NCI-H510A (cell line): ENCODE measurements at places on chromosomes 4 and X.

- no peak for DNase-seq
Measured at GRCh38 chrX:150572206-150572605, 3.8 kb downstream of the MTM1 start.

GRCh38 chr4:113468165-113469022, 293.1 kb downstream of the CAMK2D start:
- no peak for DNase-seq

DNA sequence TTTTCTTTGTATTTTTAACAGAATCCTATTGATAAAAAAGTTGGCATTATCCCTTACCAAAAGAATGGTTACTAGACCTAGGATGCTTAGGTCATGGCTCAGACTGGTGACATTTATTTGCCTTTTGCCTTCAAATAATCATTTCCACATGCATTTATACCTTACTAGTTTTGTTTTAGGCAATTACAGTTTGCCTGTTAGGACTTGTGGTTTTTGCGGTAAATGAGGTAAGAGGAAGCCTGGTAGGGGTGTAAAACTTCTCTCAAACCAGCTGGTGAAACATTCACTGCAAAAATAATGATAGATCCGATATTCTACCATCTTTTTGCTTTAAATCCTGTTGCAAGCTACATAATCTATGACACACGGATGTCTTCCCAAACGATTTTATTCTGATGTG, 12.1 kb downstream of the LAMP2 start:
- no peak for DNase-seq

GRCh38 chrX:6748595-6748994, 213.7 kb upstream of the VCX3A start:
- DNase-seq = no peak

GRCh38 chrX:129781134-129781672, 1.5 kb downstream of the SASH3 start:
- DNase-seq = no peak

- no peak for DNase-seq
Measured at GRCh38 chrX:153669174-153669890, 4.3 kb downstream of the PNCK start.

DNA sequence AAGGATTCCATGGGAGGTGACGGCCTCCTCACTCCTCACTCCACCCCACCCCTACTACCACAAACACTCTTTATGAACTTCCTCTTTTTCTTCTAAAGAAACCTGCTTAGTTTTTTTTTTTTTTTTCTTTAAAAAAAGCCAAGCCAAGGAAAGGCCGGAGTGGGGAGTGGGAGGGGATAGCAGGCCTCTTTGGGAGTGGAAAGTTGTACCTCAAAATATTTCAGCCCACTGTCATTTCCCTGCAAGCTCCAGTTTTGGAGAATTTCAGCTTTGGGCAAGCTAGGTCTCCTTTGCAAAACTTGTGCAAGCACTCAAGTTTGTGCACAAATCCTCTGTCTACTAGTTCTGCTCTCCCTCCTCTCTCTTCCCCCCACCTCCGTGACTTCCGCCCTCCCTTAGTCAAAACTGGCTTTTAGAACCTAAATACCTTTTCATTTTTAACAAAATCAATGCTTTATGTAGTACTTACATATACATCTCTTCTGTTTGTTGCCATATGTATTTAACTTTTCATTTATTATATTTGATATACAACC, 512 bp upstream of the ANTXR2 start:
- DNase-seq = no peak

DNA sequence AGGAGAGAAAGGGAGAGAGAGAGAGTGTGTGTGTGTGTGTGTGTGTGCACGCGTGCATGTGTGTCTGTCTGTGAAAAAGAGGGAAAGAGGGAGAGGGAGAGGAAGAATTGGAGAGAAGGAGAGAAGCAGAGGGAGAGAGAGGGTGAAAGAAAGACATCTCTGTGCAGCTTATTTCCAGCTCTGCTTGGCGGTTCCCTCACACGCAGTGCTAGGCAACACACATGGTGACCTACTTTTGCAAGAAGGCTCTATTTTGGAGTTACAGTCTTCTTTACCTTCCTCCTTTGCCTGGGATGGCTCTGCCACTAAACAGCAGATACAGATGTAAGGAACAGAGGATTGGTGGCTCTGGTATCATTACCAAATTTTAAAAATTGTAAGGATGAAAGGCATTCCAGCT, 40.1 kb downstream of the SLC16A2 start:
- no peak for DNase-seq

GRCh38 chr4:3515646-3516045, 16.6 kb downstream of the LRPAP1 start:
- no peak for DNase-seq

DNA sequence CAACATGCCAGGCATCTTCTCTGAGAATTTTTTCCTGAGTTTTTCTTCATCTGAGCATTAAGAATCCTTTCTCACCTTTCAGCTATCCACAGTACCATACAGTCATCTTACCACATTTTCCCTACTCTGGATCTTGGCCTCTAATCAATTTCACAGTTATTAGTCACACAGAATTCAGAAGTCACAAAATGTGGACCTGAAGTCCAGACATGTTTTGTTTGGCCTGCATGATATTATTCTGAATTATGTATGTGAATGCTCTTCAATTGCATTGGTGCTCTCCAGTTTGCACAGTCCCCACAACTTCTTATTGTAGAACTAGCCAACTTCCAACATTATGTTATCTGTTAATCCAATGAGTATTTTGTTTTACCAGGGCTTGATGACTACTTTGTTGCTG, 102.3 kb upstream of the GRIA3 start:
- DNase-seq = no peak

- DNase-seq = no peak
Measured at GRCh38 chrX:14351611-14352303, 177.6 kb upstream of the GLRA2 start.
